ENCODE measurements at places on chromosomes 3 and 15.

- no peak for DNase-seq
These were observed 3.4 kb upstream of the OGG1 start for GRCh38 chr3:9746330-9746729.

- DNase-seq, result no peak
These were observed 202.7 kb downstream of the CGGBP1 start for GRCh38 chr3:87856126-87856525.

DNA sequence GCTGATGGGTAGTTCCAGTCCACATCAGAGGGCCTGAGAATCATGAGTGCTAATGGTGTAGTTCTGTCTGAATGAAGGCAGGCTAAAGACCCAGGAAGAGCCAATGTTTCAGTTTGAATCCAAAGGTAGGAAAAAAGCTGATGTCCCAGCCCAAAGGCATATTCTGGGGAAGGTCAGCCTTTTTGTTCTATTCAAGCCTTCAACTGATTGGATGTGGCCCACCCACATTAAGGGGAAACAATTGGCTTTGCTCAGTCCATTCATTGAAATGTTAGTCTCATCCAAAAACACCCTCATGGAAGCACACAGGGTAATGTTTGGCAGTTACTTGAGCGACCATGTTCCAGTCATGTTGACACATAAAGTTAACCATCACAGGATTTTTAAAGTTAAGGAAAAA is 25.9 kb downstream of the EPHB1 start:
- DNase-seq, result no peak

GRCh38 chr15:63350178-63350621 is 31.4 kb downstream of the CA12 start:
- no peak for DNase-seq

DNA sequence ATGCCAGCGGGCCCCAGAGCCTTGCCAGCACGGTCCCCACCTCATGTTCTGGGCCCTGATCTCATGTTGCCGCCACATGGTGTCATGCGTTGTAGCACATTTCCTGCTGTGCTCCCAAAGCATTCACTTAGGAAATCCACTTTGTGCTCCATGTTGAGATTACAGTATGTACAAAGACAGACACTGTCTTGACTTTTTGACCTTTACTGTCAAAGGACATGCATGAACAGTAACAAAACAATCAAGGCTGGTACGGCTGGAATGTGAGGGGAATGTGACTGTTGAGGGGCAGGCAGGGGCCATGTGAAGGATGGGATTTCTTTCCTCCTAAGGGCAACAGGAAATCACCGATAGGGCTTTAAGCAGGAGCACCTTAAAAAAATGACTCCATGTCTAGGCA is 53.3 kb upstream of the RPL32 start:
- no peak for DNase-seq
